NCI-H2029 (cell line): ENCODE measurements at places on chromosomes 2 and 18.

DNA sequence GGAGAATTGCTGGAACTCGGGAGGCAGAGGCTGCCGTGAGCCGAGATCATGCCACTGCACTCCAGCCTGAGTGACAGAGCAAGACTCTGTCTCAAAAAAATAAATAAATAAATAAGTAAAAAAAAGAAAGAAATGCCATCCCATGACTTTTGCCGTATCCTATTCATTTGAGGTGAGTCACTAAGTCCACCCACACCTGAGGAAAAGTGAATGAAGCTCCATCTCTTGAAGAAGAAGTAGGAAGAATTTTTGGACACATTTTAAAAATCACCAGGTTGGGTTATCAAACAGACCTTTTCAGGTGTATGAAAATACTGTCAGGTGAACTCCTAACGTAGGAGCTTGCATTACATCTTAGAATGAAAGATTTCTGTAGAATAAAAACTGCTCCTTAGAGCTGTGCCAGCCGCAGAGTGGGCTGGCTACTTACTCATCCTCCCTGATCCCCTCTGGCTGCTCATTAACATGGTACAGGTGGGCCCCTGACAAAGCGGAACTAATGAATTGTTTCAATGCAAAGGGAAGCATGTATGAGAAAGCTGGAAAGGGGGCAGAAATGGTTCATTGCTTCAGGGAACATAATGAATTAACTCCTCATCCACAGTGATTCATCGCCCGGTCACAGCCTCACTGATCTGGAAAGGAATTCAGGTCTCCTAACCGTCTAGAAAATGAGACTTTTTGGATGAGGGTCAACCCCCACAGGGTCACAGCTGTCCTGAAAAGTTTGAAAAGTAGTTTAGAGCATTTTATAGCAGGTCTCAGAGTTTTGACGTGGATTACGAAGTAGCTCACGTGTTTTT is 191.4 kb downstream of the SPP2 start:
- no peak for DNase-seq

DNA sequence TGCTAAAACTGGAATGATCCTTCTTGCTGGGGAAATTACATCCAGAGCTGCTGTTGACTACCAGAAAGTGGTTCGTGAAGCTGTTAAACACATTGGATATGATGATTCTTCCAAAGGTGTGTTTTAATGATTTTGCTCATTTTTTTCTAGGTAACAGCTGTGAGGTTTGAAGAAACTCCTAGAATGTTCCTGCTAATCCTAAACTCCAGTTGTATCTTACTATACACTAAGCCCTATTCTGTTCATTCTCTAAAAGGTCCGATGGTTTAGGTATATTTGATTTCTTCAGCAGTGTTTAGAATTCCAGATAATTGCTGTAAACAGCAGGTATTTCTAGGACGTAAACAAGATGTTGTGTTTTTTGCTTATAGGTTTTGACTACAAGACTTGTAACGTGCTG is 2.3 kb downstream of the MAT2A start:
- no peak for DNase-seq

DNA sequence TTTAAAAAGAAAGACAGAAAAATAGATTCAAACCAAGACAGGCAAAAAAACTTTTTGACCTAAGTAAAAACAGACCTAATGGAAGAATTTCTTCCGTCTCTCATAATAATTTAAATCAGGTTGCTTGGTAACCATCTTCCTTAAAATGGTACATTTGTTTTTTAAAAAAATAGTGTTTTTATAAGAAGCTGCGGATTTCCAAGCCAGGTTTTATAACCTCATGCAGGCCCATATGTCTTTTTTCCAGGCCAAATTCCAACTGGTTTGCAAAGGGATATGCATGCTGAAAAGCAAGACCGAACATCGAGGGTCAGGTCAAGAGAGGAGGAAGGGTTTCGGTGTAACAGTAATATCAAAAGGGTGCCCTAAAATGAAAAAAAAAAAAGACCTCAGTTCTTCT is 172.9 kb downstream of the MAIP1 start:
- no peak for DNase-seq

GRCh38 chr18:21663578-21663977 is 41.0 kb downstream of the ABHD3 start:
- no peak for DNase-seq

DNA sequence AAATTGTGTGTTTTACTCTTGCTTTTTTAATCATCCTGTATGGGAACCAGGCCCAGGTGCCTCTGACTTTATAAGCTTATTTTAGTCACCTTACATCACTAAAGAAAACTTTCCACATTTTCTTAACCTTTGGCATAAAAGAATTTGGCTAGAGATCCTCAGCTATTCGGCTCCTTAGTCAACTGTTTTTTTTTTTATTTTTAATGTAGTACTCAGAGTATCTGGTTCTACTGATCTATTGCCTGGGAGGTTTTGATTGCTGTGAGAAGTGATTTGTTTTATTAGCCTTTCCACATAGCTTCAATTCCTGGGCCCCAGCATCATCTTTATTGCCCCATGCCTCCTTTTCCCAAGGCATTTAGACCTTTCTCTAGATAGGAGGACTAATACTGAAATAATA is 121.0 kb downstream of the MYO1B start:
- no peak for DNase-seq

GRCh38 chr18:60676815-60677214 is 304.2 kb upstream of the MC4R start:
- DNase-seq, result no peak

DNA sequence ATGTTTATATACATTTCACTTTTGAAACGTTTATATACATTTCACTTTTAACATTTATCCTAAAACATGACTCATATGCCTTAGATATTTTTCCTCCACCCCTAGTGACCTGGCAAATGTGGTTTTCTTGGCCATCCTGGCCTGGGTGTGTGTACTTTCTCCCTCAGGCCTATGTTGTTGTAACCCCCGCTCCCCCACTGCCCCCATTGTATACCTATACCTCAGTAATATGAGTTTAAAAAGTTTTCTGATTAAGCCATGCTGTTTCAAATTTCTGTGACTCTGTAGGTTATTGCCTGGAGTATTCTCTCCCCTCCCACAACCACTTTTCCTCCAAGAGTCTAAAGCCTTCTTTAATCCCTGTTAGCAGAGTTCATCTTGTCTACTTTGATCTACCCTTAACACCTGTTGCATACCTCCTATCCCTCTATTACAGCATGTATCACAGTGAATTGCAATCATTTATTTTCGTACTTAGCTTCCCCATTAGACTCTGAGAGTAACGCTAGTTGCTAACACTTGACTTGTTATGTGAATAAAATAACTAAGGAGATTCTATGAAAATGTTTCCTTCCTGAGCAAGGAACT is 67.9 kb downstream of the LCLAT1 start:
- no peak for DNase-seq

- no peak for DNase-seq
These were observed 43.4 kb downstream of the COMMD1 start for GRCh38 chr2:61948661-61949457.

DNA sequence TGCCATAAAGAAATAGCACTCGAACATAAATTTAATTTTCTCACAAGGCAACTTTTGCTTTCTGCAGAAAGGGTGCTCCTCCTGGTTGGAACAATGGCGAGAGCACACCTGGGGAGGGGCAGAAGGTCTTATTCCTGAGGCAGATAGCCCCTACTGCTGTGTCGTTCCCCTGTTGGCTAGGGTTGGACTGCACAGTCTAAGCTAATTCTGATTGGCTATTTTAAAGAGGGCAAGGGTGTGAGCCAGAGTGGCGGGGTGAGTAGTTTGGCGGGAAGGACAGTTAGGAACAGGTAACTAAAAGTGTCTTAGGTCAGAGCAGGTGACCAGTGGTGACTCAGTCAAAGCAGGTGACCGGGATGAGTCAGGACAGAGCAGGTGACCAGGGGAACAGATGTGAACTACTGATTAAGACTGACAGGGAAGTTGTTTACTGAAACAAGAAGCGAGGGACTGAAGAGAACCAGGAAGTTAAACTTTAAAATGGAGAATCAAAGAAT is 49.7 kb upstream of the AGAP1 start:
- DNase-seq, result no peak

DNA sequence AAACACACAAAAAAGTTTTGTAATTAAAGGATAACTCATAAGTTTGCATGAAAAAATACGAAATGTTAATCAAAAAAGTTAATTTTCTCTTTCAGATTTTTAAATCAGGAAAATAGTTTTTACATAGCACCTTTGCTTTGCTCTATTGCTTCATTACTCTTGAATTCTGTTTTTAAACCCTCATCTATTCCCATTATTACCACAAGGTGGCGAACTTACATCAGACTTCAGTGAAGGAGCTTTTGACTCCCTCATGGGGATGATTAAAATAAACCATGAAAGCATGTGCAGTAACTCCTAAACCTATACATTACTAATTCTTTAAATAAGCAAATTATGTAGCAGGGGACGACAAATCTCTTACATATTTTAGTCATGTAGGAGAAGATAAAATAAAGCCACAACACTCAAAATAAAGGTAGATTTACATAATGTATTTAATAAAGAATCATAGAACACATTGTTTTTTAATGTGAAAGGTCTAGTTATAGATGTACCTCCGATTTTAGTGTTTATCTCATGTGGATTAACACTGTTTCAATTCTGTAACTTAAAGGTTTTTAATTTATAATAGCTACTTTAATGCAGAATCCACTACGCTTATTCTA is 105.2 kb downstream of the NETO1 start:
- no peak for DNase-seq

GRCh38 chr18:53261241-53261640 is 921.2 kb downstream of the DCC start:
- DNase-seq, result no peak

- no peak for DNase-seq
These were observed 48.6 kb downstream of the PDCL3 start for GRCh38 chr2:100611079-100612029.

DNA sequence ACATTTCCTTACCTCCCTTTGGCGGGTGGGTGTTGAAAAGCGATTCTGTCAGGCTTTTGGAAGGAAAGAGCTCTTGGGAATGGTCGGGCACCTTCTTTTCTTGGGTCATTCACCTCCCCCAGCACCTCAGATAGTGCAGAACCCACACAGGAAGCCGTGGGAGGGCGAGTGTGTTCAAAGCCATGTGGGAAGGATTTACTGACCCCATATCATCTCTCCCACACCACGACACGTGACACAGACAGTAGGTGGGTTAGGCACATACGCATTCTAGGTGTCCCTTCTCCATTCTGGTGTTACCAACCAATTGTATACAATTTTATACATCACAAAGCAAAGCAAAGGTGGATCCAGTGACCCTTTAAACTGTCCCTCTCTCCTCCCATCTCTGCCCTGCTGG is 263.7 kb upstream of the REV1 start:
- no peak for DNase-seq

GRCh38 chr2:134367213-134367612 is 113.3 kb downstream of the MGAT5 start:
- no peak for DNase-seq

DNA sequence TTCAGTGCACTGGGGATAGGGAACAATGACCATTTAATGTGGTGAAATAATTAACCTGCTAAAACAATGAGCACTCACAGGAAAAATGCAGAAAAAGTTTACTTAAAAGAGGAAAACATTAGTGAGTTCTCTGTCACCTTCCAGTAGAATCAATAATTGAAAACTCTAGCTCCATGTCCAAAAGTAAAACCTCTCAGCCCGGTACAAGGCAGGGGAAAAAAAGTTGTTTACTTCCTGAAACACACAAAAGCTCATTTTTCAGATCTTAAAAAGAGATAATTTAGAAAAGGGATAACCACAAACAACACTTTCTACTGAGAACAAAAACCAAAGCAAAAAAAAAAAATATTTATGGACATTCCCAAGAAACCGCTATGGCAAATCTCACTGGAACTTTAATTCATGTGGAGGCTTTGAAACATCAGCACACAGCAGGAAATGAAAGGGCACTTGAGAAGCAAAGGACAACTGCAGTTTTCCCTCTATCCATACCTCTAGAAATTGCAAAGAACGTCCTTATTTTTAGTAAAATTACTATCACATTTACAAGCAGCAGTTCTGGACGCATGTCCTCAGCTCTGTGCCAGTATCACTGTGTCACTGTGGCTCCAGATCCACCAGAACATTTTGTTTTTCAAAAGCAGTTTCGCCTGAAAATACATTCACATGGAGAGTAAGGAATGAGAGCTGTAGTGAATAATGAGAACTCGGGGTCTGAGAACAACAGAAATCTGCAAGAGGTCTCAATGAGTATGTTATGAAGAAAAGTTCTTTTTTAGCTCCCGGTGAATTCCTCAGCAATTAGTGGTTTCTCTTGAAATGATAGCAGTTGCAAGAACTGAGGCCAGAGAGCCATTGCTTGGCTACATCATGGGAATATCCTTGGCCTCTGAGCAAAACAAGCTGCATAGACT is 44.7 kb upstream of the DNAH7 start:
- no peak for DNase-seq

DNA sequence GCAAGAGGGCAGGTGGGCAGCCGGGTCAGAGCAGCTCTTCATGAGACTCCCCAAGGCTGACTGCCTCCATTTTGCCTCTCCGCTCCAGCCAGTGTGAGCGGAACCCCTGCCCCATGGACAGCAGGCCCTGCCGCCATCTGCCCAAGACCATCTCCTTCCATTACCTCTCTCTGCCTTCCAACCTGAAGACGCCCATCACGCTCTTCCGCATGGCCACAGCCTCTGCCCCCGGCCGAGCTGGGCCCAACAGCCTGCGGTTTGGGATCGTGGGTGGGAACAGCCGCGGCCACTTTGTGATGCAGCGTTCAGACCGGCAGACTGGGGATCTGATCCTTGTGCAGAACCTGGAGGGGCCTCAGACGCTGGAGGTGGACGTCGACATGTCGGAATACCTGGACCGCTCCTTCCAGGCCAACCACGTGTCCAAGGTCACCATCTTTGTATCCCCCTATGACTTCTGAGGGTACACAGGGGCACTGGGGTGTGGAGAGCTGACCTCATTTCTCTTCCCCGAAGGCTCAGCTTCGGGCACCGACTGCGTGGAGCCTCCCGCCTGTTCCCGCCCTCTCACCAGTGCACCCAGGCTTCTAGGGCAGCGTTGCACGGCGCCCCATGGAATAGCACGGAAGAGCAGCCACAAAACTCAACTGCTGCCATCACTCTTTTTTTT is 49.0 kb downstream of the FBLN7 start:
- no peak for DNase-seq

DNA sequence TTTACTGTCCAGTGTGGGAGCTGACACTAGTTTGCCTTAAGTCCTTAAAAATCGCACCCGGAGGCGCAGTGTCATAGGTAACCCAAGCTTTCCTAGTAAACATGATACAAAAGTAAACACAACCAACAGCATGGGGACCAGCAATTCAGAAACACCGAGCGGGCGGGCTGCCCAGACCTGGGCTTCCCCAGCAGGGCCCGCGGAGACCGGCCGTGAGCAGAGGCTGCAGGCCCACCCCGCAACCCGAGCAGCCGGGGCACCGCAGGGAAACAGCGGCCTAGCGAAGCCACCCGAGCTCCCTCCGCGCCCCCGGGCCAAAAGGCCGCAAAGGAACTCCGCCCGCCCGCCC is 296 bp downstream of the TTC21B start:
- DNase-seq, result peak; percentile 83

- no peak for DNase-seq
These were observed 51.3 kb downstream of the BCL11A start for GRCh38 chr2:60502144-60502543.

DNA sequence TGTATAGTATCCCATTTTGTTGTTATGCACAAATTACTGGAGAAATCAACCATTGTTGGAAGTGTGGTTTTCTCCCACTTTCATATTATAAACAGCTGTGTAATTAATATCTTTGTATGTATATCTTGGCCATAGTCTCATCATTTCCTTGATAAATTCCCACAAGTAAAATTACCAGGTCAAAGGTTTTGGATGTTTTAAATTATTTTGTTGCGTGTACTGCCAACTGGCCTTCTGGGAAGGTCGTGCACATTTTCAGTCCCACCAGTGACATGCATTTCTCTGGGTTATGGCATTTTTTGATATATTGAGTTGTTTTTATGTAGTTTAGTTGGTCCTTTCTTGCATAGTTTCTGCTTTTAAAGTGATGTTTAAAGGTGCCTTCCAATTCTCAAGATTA is 41.5 kb downstream of the TSHZ1 start:
- DNase-seq, result no peak
